ENCODE measurements at places on chromosomes 13 and 19. TPM values are rescaled to one million over a fixed set of nuclear protein-coding genes. Genes with fewer than 3 reads are reported as not detected.
A peak's percentile ranks its signal among the peaks of the same experiment; 100 is the strongest.

DNA sequence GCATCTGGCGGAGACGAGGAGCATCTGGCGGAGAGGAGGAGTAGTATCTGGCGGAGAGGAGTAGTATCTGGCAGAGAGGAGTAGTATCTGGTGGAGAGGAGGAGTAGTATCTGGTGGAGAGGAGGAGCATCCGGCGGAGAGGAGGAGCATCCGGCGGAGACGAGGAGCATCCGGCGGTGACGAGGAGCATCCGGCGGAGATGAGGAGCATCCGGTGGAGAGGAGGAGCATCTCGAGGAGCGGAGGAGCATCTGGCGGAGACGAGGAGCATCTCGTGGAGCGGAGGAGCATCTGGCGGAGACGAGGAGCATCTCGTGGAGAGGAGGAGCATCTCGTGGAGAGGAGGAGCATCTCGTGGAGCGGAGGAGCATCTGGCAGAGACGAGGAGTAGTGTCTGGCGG, 18.6 kb downstream of the C13orf46 start:
- H3K27ac ChIP-seq = no peak overlapping the region
- H3K36me3 ChIP-seq = peaks cover 3% of the 10 kb centered on the region
- H3K4me3 ChIP-seq = no peak overlapping the region
- no peaks in the 10 kb centered on the region for H3K27me3 ChIP-seq
- H3K4me1 ChIP-seq = no peaks in the 10 kb centered on the region

- no peaks in the 10 kb centered on the region for H3K36me3 ChIP-seq
- no peak for DNase-seq
- no peaks in the 10 kb centered on the region for H3K4me1 ChIP-seq
- no peaks in the 10 kb centered on the region for H3K27me3 ChIP-seq
- H3K4me3 ChIP-seq = no peak overlapping the region
Observed at GRCh38 chr13:64765636-64766035, 2464.5 kb downstream of the PCDH9 start.

DNA sequence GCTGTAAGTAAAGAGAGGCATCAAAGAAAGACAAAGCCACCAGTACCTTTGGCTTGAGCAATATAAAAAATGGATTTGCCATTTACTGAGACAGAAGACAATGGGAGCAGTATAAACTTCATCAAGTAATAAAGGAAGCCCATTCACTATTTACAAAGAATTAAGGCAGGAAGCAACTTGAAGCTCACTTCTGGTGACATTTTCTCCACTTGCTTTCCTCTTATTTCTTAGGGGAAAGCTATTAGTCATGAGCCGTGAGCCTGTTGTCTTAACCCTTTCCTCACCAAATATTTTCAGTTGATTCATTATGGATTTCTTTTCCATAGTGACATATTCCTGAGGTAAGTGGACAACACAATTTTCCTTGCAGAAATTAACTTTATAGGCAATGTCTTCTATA, 156.8 kb downstream of the DNAJC3 start:
- no peak overlapping the region for H3K27ac ChIP-seq
- no peak for DNase-seq
- H3K27me3 ChIP-seq = peaks cover 16% of the 10 kb centered on the region
- H3K4me1 ChIP-seq = no peaks in the 10 kb centered on the region
- H3K4me3 ChIP-seq = no peak overlapping the region

DNA sequence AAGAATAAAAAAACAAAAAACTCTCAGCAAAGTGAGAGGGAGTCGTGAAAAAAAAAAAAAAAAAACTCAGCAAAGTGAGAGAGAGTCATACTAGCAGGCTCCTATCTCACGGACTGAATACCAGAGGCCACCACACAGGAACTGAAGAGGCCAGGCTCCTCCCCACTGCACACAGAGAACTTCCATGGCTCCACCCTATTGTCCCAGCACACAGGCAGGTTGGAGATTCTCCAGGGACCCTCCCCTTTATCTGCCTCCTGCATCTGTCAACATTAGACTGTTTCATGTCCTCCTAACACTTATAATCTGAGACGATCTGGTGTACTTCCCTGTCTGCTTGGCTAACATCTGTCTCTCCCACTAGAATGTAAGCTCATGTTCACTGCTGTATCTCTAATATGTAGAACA, 37.0 kb upstream of the FARP1 start:
- no peak for DNase-seq
- no peaks in the 10 kb centered on the region for H3K4me1 ChIP-seq
- no peaks in the 10 kb centered on the region for H3K36me3 ChIP-seq
- no peak overlapping the region for H3K27ac ChIP-seq

GRCh38 chr13:38166116-38166515, 183.5 kb upstream of the UFM1 start:
- no peak overlapping the region for H3K4me3 ChIP-seq
- H3K36me3 ChIP-seq = no peaks in the 10 kb centered on the region
- no peak overlapping the region for H3K27ac ChIP-seq
- H3K27me3 ChIP-seq = no peaks in the 10 kb centered on the region
- no peak for DNase-seq

GRCh38 chr19:13060964-13061927, 41.4 kb downstream of the LYL1 start:
- H3K27me3 ChIP-seq = peaks cover 32% of the 10 kb centered on the region
- peak overlapping the region; percentile 58 for H3K4me3 ChIP-seq
- DNase-seq = peak; percentile 83
- no peak overlapping the region for H3K27ac ChIP-seq

Gene FBXL12
- total RNA-seq = 27.3 TPM

DNA sequence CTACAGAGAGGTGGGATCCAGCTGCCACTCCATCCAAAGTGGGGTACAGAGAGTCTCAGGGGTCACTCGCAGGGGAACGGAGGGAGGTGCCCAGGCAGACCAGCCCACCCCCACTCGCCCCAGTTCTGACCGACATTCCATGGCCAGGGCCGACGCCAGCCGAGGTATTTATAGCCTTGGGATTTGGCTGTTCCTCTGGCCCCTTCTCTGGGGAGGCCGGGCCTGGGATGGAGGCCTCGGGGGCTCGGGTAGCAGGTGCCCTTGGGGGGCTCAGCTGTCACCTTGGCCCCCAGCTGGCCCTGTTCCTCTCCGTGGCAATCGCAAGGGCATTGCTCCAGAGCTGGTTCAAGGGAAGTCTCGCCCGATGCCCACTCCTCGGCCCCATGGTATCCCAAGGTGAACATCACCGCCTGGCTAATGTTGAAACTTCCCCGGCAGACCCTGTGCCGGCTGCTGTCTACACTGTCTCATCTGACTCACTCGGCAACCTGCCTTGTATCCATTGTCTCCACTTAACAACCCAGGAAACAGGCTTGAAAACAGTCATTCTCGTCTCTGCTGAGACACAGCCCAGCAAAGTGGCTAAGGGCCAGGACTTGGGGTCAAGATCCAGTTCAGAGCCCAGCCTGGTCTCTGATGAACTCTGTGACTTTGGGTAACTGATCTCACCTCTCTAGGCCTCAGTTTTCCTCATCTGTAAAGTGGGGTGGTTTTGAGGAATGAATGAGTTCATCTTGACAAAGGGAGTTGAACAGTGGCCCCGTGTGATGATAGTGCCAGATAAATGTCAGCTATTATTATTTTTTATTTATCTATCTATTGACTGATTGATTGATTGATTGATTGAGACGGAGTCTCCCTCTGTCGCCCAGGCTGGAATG, 9.7 kb downstream of the PRKACA start:
- no peak overlapping the region for H3K27ac ChIP-seq
- H3K27me3 ChIP-seq = no peaks in the 10 kb centered on the region
- no peak overlapping the region for H3K4me3 ChIP-seq
- no peak for DNase-seq

- H3K4me1 ChIP-seq = no peaks in the 10 kb centered on the region
- no peak overlapping the region for H3K4me3 ChIP-seq
- H3K27ac ChIP-seq = no peak overlapping the region
- peaks cover 3% of the 10 kb centered on the region for H3K27me3 ChIP-seq
- no peak for DNase-seq
Observed at GRCh38 chr13:36709136-36709890, 35.5 kb downstream of the SERTM1 start.

DNA sequence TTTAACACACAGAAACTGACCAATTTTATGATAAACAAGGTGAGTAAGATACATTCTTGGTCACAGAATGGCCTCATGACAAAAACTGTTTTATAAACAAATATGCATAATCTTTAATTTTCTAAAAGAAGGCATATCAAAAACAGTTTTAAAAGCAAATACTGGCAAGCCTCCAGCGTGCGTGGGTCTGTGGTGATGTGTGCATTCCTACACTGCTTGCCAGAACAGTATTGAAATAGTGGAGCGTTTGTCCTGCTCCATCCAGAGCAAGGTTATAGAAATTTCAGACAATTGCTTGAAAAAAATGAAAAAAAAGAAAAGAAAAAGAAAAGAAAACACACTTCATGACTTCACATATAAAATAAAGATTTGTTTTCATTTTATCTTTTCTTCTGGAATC, 140.9 kb downstream of the MZT1 start:
- H3K4me1 ChIP-seq = no peaks in the 10 kb centered on the region
- no peak for DNase-seq
- no peaks in the 10 kb centered on the region for H3K36me3 ChIP-seq
- H3K4me3 ChIP-seq = no peak overlapping the region
- no peak overlapping the region for H3K27ac ChIP-seq

Gene GIPR
- 12.1 TPM for total RNA-seq

GRCh38 chr19:50513746-50514345, at the start of gene ASPDH:
Gene ASPDH, minus strand, starts transcription at chr19:50513913. Its CDS starts 90 bp downstream, at chr19:50513823.
- peaks cover 11% of the 10 kb centered on the region for H3K27me3 ChIP-seq
- H3K36me3 ChIP-seq = no peaks in the 10 kb centered on the region
- H3K4me1 ChIP-seq = peaks cover 13% of the 10 kb centered on the region
- H3K4me3 ChIP-seq = no peak within 1 kb of the TSS

GRCh38 chr13:27621116-27621365, 651 bp upstream of the POLR1D start:
- peaks cover 27% of the 10 kb centered on the region for H3K36me3 ChIP-seq
- no peak for DNase-seq
- peak overlapping the region; percentile 97 for H3K27ac ChIP-seq
- H3K27me3 ChIP-seq = no peaks in the 10 kb centered on the region
- H3K4me1 ChIP-seq = peaks cover 54% of the 10 kb centered on the region

DNA sequence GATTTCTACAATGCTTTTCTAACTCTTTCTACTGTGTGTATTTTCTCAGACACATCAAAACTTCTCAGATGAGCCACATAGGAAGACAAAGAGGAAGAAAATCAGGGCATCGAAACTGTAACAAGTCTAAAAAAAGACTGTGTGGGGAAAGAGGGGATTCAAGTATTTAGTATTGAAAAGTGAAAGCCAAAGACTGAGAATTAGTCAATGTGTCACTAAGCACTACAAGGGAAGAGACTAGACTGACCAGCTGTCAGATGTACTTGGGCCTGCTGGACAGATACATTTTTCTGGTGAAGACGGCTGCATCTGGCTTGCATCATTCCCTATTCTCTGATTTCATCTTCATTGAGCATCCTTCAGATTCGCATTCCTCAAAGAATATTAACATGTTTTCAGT, 25.4 kb downstream of the COMMD6 start:
- no peak for DNase-seq
- peaks cover 6% of the 10 kb centered on the region for H3K27me3 ChIP-seq
- H3K4me3 ChIP-seq = no peak overlapping the region
- no peaks in the 10 kb centered on the region for H3K4me1 ChIP-seq

Gene FUT1
- 0.06 TPM for total RNA-seq

Gene LILRB4
- total RNA-seq = not detected

Gene TNFSF9
- total RNA-seq = 4.7 TPM

DNA sequence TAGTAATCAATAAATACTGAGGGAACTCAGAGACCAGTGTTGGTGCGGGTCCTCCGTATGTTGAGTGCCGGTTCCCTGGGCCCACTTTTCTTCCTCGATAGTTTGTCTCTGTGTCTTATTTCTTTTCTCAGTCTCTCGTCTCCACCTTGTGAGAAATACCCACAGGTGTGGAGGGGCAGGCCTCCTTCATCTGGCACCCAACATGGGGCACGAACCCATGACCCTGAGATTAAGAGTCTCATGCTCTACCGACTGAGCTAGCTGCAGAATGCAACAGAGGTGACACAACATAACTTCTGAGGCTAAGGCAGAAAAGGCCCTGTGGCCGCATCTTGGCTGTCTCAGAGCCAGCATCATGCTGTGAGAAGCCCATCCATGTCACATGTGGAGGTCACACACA, 5.3 kb upstream of the ZNF613 start:
- H3K36me3 ChIP-seq = peaks cover 23% of the 10 kb centered on the region
- no peak for DNase-seq
- no peak overlapping the region for H3K4me3 ChIP-seq
- no peaks in the 10 kb centered on the region for H3K27me3 ChIP-seq
- H3K4me1 ChIP-seq = peaks cover 6% of the 10 kb centered on the region

Gene FPR2
- total RNA-seq = not detected

GRCh38 chr13:39876258-39876657, 220.8 kb downstream of the COG6 start:
- H3K4me3 ChIP-seq = no peak overlapping the region
- peaks cover 3% of the 10 kb centered on the region for H3K27me3 ChIP-seq
- peaks cover under 1% of the 10 kb centered on the region for H3K36me3 ChIP-seq
- no peak overlapping the region for H3K27ac ChIP-seq
- no peaks in the 10 kb centered on the region for H3K4me1 ChIP-seq

DNA sequence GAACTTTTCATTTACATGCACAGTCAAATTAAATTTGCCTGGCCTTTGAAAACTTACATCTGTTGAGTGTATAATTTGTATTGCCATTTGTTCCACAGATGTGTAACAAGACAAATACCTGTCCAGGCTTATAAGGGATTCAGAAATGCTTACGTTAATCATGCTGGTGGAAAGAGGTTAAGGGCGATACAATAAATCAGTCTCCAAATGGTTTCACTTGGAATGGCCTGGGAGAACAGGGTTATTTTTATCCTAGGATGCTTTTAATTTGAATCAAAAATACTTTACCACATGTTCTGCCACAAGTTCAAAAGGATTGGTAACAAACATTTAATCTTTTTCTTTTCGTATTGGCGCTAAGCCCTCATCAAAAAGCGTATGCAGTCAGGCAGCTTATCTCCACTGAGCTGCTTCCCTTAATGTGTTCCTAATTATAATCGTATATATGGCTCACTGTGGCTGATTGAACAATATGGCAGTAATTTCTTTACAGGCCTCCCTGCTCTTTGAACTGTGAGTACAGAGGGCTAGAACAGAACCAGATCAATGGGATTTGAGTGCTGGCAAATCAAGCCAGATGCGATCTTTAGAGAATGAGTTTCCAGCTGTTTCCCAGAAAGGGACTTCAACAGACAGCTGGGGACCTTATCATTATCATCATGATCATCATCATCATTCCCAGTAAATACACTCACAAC, 425.7 kb downstream of the SPRY2 start:
- no peaks in the 10 kb centered on the region for H3K4me1 ChIP-seq
- H3K27me3 ChIP-seq = no peaks in the 10 kb centered on the region
- H3K36me3 ChIP-seq = no peaks in the 10 kb centered on the region
- H3K27ac ChIP-seq = no peak overlapping the region

GRCh38 chr19:49150106-49150943, 4.9 kb downstream of the HRC start:
- H3K36me3 ChIP-seq = no peaks in the 10 kb centered on the region
- DNase-seq = peak; percentile 56
- H3K4me3 ChIP-seq = peak overlapping the region; percentile 69
- peaks cover 69% of the 10 kb centered on the region for H3K27me3 ChIP-seq
- peaks cover 30% of the 10 kb centered on the region for H3K4me1 ChIP-seq
- H3K27ac ChIP-seq = no peak overlapping the region

DNA sequence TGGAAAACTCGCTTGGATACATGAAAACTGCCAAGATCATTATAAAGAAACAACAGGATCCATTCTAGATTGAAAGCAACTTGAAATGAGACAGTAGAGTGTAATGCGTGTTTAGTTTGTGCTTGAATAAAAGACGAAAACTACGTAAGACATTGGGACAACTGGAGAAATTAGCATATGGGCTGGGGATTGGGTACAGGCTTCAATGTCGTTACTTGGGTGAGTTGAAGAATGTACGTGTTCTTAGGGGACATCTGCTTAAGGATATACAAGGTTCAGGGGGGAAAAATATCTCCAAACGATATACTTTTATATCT, 471 bp upstream of the ERVK3-1 start:
- peak overlapping the region; percentile 99 for H3K4me3 ChIP-seq
- peaks cover 77% of the 10 kb centered on the region for H3K36me3 ChIP-seq
- H3K4me1 ChIP-seq = peaks cover 39% of the 10 kb centered on the region
- peak overlapping the region; percentile 100 for H3K27ac ChIP-seq
